MG63 (cell line): ENCODE measurements at places on chromosomes 5 and 9. TPM values are rescaled to one million over a fixed set of nuclear protein-coding genes. Genes with fewer than 3 reads are reported as not detected.

DNA sequence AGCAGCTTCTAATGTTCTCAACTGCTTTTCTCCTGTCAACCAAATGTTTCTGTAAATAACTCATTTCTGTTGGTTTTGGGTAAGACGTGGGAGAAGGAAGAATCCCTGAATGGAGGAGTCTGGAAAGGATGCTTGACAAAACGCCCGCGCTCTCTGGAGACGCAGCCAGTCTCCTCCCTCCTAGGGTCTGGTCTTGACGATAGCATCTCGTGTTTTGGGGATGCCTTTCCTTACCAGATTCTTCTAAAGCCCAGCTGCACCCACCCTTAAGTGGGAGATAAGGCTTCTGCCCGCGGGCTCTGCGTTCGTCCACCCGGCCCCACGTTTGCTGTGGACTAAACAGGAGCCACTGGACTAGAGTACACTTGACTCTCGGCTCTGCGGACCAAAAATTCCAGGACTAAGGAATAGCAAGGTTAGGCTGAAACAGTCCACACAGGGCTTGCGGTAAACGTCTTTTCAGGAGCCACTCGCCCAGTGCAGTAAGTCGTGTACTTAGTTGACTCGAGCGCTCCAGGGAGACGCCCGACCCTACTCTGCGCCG, 491 bp upstream of the CTSL start:
- DNase-seq: no peak

- no peak for DNase-seq
Measured at GRCh38 chr9:135648494-135649410, 9.4 kb upstream of the GLT6D1 start.

GRCh38 chr5:72364951-72365350, 44.8 kb downstream of the PTCD2 start:
- no peak for DNase-seq

- DNase-seq: peak; percentile 22
Measured at GRCh38 chr9:93154293-93154903, 20.3 kb upstream of the NINJ1 start.

DNA sequence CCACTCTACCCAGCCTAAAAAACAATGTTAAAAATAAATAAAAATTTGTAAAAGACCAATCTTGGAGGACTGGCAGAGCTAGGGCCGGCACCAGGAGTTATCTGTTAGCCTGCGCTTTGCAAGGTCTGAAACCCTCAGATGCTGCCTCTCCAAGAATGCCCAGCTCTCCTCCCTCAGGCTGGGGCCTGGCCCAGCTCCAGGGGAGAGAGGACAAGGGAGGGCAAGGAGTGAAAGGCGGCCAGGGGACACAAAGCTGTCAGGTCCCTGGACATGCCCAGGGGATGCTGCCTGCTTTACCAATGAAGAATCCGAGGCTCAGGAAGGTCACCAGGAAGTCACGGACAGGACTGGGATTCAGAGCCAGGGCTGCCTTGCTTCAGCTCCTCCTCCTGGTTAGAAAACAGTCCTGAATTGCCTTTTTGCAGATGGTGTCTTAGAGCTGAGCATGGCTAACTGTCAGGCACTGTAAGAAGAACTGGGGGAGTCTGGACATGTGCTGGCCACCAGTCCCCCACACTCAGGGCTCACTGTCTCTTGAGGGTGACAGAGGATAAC, 5.5 kb upstream of the N4BP3 start:
- no peak for DNase-seq

GRCh38 chr9:132354637-132355355, at the start of gene SETX:
TSS of gene SETX (minus strand) at chr9:132354986. CDS start at chr9:132349428, 5,558 bp downstream.
- DNase-seq: peak; percentile 97

GRCh38 chr5:174352681-174353080, 307.2 kb downstream of the NSG2 start:
- no peak for DNase-seq

DNA sequence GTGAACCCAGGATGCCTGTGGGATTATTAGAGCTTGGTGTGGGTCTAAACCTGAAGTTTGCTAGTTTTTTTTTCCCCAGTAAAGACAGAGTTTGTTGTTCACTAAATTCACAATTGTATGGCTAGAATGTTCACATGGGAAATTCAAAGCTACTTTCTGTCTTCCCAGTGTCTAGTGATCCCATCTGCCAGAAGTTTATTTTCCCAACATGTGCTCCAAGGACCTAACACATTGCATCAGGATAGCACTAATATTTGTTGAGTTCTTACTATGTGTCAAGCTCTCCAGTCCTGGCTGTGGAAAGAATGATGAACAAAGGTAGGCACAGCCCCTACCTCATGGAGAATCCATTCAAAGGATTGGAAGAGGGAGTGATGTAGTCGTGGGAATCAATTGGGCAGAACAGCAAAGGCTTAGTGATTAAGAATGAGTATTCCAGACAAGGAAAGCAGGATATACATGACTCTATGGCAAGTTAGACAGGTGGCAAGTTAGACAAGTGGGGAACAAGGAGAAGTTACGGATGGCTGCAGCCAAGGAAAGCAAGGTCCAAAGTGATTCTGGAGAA, 521.5 kb upstream of the WWC1 start:
- DNase-seq: no peak

DNA sequence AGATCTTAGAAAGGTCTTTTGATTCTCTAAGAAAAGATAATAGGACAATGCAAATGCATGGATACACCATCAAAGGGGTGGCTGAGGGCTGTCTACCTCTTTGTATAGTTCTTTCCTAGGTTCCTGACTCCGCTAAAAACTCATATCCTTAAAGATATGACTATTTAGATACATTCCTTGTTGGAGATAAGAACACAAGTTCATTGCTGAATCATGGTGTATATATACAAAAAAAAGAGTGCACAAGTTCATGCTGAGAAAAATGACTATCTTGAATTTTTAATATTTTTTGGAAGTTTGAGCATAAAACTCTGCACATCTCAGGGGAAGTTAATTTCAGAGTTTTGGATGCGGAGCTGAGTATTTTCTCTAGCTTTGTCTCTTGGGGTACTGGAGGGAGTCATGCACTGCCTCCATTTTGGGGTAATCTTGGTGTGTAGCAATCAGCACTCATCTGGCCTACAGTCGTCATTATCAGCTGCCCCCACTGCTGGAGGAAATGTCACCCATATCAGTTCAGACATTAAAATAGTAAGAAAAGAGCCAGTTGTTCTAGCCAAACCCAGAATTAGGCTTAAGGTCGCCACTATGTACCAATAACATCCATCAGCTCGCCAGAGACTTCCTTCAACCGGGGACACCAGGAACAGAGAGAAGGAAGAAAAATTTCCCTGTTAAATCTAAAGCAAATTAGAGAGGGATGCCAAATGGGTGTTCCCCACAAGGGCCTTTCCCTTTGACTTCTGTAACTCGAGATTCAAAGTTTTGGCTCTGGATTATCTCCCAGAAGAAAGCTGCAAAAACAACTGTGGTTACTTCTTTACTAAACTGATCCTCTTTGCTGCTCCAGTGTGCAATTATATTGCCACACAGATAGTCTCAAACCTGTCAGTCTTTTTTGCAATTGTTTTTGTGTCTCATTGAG, 49.0 kb downstream of the PTTG1 start:
- DNase-seq: no peak

GRCh38 chr5:142215915-142216681, 107.5 kb downstream of the NDFIP1 start:
- DNase-seq: peak; percentile 99

GRCh38 chr9:95644377-95644776, 127.6 kb upstream of the PTCH1 start:
- DNase-seq: peak; percentile 90

DNA sequence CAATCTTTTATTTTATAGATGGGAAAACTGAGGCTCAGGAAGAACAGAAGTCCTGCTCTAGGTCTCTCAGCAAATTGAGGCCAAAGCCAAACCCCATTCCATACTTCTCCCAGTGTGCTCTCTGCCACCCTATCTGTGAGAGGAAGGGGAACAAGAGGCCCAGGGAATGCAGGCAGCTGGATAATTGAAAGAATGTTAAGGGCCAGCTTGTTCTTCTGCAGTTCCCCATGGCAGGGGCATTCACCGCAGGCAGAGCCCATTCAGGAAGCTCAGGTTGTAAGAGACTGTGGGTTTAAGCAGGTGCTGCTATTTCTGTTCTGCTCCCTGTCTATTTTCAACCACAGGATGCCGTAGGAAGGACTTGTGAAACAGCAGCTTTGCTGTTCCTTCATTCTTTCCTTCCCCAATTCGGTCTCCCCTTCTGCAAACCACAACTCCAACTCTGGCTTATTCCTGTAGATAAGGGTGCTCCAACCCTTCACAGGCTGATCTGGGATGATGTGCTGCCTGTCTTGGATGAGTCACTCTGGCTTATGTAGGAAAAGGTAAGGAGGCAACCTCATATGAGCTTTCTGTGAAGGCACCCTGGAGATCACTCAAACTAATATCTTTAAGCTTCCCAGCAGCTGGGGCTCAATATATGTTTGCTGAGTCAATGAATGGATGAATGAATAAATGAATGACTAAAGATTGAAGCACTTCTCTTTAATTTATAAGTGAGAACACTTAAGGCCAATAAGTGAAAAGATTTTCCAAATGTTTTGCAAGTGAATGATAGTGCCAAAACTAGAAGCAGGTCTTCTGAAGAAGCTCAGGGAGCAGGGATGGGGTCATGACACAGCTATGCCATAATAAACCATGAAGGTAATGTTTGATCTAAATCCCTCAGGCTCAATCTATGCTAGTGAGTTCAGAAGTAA, 377.6 kb downstream of the BRINP1 start:
- no peak for DNase-seq

GRCh38 chr5:151612689-151613427, 21.7 kb upstream of the FAT2 start:
- no peak for DNase-seq

DNA sequence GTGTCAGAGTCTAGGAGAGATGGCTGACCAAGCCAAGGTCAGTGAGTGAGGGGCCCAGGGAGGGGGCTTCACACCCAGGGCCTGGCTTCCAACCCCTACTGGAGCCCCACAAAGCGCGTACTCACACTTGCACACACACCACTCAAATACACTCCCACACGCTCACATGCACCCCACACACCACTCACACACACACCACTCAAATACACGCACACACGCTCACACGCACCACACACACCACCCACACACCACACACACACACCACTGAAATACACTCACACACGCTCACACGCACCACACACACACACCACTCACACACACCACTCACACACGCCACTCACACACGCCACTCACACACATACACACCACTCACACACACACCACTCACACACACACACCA, 5.7 kb upstream of the ASB6 start:
- DNase-seq: no peak

DNA sequence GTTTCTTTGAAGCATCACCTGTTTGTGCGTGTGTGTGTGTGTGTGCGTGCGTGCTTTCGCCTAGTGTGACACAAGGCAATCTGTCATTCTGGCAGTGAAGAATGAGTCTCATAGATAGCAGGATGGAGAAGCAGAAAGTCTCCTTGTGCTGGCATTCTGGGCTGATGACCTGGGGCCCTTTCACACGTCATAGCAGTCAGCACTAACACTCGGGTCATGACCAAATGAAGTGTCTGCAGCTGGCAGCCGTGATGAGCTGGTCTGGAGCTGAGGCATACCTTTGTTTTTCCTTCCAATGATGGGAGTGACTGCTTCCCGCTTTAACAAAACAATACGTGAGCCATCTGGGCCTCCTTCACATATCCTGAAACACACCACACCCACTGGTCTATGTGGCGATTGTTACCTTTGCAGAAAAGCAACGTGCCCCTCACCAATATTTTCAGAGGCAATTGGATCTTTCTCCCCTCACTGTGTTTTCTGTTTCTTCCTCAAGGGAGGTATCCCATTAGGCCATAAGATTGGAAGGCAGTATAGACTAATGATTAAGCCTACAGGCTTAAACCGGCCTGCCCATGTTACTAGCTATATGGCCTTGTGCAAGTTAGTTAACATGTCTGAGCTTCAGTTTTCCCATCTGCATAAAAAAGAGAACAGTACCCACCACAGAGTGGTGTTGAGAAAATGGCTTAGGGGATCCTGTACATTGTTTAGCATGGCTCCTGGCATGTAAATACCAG, 88.8 kb downstream of the SREK1 start:
- no peak for DNase-seq

GRCh38 chr5:74192606-74193299, 447.8 kb downstream of the ENC1 start:
- no peak for DNase-seq

GRCh38 chr5:83049370-83049885, 27.8 kb downstream of the TMEM167A start:
- DNase-seq: no peak

GRCh38 chr5:171574376-171574775, 154.9 kb downstream of the FGF18 start:
- peak; percentile 65 for DNase-seq

DNA sequence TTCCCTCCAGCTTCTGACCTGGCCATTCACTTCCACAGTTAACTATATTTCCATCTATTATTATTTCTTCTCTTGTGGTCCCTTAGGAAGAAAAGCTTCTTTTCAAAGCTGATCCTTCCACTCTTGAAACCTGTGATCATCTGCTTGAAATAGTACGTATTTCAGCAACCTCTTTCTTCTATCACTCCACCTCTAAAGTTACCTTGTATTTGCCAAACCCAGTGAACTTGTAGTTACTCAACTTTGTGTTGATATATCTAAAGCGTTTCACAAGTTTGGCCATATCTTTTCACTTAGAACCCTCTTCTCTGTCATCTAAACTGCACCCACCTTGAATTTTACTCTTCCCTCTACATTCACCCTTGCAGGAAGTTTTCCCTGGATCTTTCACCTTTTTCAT, 173.8 kb upstream of the RAD23B start:
- DNase-seq: no peak

The SLC6A19 gene
- not detected in 2 replicates for total RNA-seq

The SPATA24 gene
- 1.2 and 9.7 TPM in 2 replicates for total RNA-seq

The OR2S2 gene
- total RNA-seq: not detected in 2 replicates

The CDH10 gene
- 0.89 and 1.6 TPM in 2 replicates for total RNA-seq

The EFNA5 gene
- 0.56 and 0.79 TPM in 2 replicates for total RNA-seq

The GRIA1 gene
- total RNA-seq: not detected in 2 replicates

The DRD1 gene
- total RNA-seq: not detected in 2 replicates

The ABO gene
- not detected in 2 replicates for total RNA-seq

The FAM78A gene
- 0.64 and 0.82 TPM in 2 replicates for total RNA-seq

The VDAC1 gene
- 680 and 772 TPM in 2 replicates for total RNA-seq

The SPATA6L gene
- not detected in 2 replicates for total RNA-seq

The LTC4S gene
- total RNA-seq: 1.7 TPM in 1 of 2 replicates, not detected in the other

The ST8SIA4 gene
- total RNA-seq: not detected in 2 replicates
